ENCODE measurements at places on chromosomes 1 and 21. TPM values are rescaled to one million over a fixed set of nuclear protein-coding genes. Genes with fewer than 3 reads are reported as not detected.

- no peak for DNase-seq
Observed at GRCh38 chr1:3981261-3981660, 81.2 kb upstream of the C1orf174 start.

GRCh38 chr1:119372503-119373086 lies 4.0 kb downstream of the HAO2 start:
- DNase-seq, result peak; percentile 7

DNA sequence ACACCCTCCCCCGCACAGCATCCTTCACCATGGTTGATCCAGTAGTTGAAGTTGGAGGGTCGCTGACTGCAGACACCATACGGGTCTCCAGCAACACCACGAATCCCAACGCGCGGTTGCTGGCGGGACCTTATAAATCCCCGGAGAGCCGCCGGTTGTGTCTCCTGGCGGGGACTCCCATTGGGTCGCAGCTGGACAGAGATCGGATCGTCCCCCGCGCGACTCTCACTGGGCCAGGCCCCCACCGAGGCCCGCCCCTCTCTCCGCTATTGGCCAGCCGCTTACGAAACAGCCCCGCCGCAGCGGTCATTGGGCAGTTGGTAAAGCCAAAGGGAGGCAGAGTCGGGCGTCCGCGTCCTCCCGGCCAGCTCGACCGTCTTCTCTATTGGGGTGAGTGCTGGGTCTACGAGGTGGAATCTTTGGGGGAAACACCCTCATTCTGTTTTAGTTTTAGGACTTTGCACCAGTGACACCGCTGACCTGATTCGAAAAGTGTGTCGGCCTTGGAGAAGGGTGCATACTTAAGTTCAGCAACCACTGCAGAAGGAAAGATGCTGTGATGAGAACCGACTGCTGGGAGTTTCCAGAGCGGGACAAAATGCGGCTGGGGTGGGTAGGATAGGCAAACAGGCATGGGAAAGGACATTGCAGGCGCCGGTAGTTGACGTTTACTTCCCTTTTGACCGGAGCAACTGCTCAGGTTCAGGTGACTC lies 27.4 kb downstream of the RABIF start:
- peak; percentile 92 for DNase-seq

- no peak for DNase-seq
Observed at GRCh38 chr1:222931023-222931422, 116.2 kb downstream of the DISP1 start.

DNA sequence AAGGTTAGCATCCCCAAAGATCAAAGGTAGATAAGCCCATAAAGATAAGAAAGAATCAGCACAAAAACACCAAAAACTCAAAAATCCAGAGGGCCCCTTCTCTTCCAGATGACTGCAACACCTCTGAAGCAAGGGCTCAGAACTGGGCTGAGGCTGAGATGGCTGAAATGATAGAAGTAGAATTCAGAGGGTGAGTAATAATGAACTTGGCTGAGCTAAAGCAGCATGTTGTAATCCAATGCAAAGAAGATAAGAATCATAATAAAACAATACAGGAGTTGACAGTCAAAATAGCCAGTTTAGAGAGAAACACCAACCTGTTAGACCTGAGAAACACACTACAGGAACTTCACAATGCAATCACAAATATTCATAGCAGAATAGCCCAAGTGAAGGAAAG lies 406.9 kb upstream of the CXADR start:
- DNase-seq, result no peak

The C8B gene
- total RNA-seq, result not detected
